ENCODE measurements at places on chromosomes 1 and 21.
A peak's percentile ranks its signal among the peaks of the same experiment; 100 is the strongest.

DNA sequence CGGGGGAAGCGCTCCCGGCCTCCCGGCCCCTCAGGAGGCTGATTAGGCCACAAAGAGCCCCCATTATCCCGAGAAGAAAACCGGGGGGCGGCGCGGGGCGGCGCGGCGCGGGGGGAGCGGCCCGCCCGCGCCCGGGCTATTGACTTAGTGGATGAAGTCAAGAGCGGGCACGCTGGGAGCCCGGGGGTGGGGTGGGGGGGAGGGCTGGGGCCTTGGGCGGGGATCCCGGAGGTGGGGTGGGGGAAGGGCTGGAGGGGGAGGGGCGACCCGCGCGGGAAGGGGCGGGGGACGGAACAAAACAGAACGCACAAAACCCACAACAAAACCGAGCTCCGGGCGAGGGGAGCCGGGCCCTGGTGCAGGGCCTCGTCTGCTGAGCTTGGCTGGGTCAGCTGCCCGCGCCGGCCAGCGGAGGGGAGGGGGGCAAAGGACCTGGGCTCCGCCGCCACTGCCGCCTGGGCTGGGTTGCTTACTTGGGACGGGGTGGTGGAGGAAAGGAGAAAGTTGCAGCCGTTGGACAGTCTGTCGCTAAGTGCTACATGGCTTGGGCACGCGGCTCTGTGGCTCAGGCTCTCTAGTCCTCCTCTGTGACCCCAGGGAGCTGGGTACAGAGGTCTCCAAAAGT lies 16.3 kb downstream of the PAX7 start:
- DNase-seq: no peak

GRCh38 chr1:20399606-20400180 lies 86.3 kb downstream of the CAMK2N1 start:
- no peak for DNase-seq

DNA sequence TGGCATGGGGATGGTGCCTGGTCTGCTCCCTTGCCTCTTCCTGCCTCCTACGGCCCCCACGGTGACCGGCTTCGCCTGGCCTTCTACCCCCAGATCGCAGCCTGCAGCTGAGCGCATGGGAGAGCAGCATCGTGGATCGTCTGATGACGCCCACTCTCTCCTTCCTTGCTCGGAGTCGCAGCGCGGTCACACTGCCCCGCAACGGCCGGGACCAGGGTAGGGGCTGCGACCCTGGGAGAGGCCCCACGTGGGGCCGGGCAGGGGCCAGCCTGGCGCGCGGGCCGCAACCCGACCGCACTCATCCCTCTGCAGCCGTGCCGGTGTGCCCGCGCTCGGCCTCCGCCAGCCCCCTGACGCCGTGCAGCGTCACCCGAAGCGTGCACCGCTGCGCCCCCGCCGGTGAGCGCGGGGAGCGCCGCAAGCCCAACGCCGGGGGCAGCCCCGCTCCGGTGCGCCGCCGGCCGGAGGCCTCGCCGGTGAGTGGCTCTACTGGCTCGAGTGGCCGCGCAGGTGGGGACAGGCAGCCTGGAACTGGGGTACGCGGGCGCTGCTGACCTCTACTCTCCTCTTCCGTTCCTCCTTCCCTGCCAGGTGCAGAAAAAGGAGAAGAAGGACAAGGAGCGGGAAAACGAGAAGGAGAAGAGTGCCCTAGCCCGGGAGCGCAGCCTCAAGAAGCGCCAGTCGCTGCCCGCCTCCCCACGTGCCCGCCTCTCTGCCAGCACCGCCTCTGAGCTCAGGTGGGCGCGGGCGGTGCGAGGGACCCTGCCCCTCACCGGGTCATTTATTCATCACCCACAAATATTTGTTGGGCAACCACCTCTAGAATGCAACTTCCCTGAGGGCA lies 20.4 kb downstream of the MAP7D1 start:
- DNase-seq: no peak

DNA sequence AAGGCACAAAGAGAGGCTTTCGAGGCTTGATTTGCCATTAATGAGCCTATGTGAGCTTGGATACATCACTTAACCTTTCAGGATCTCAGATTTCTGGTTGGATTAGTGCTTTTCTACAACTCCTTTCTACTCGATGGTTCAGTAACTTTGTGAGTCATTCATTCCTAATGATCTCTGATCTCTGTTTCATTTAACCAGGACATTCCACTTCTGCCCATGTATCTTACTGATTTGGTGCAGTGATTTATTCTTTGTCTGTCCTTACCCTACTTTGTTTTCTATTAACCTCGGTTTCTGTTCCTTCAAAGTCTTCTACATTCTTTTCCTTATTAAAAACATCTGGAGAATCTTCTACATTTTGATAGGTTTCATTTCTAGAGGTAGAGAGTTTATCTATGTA lies 94.6 kb upstream of the ZBTB18 start:
- no peak for DNase-seq

GRCh38 chr1:3194760-3195479 lies 125.9 kb downstream of the PRDM16 start:
- DNase-seq: no peak

DNA sequence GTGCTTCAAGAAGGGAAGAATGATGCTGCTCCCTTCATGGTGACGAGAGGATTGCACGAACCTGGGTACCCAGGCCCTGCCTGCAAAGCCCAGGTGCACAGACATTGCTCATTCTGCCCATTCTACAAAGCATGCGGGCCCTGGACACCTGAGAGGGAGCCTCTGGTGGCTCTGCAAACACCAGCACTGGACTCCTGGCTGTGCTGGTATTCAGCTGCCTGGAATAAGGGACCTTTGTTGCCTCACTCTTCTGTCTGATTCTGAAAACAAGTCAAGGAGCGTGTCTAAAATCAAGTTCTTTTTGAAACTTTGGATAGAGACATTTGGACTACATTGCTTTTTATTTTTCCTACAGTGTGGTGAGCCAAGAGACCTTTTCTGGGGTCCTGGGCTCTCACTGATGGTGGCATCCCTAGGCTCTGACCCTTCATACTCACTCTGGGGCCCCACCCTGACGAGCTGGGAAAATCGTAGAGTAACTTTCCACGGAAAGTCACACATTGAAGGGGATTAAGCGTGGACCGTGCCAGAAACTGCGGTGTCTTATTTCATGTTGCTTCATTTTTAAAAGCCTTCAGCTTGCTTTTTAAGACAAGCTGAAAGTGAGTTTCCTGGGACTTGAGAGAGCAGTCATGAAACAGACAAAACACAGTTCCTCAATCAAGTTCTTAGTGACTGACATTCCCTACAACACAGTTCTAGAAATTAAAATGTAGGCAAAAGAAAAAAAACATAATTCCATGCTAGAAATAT lies 24.0 kb downstream of the ABCA4 start:
- no peak for DNase-seq

GRCh38 chr1:108847494-108847893 lies 9.4 kb downstream of the AKNAD1 start:
- DNase-seq: no peak

DNA sequence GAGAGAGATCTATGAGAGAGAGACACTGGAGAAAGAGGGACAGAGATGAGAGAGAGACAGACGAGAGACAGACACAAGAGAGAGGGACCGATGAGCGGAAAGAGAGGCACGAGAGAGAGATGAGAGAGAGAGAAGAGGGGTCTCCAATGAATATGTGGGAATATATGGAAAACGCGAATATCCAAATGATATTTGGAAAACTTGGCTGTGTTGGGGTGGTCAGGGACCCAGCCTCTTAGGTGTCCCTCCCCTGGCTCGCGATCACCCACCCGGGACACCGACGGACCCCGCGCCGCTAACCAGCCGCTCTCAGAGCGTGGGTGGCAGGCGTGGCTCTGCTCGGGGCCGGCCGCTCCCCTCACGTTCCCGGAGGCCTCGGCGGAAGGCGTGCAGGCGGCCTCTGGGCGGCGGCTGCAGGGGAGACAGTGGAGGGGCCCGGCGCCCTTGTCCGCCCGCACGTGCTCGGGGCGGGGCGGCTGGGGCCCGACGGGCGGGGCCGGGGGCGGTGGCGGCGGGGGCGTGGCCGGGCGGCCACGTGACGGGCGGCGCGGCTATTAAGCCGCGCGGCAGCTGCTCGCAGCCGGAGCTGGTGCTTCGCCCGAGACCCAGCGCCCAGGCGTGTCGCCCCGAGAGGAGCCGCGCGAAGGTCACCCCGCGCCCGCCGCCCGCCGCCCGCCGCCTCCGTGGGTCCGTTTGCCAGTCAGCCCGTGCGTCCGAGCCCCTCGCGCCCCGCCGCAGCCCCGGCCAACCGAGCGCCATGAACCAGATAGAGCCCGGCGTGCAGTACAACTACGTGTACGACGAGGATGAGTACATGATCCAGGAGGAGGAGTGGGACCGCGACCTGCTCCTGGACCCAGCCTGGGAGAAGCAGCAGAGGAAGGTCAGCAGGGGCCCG lies at the start of gene ACTN2:
Gene ACTN2, plus strand, starts transcription at position 583 of the 898 bp plus-strand sequence. Its CDS starts 175 bp downstream, at position 758.
- peak; percentile 33 for DNase-seq

DNA sequence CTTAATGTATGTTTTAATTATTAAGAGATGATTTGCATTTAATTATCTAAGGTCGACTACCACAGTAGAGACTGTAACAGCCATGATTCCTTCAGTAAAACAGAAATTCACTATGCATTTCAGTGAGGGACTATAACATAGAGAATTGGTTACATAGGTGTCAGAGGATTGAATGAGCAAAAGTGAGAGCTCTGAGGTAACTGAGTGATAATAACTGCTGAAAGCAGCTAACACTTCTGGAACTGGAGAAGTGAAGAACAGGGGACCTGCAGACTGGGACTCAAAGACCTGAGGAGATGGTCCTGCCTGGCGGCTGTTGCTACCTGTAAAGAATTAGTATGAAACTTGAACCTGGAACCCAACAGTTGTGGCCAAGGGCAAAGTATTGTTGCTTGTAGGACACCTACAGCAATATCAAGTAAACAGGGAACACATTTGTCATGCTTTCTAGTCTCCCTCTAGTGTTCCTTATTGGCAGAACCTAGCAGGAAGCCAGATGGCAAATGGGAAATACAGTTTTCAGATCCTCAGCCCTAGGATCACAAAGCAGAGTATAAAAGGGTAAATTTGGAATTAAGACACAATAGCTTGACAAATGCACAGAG lies 110.6 kb downstream of the HS2ST1 start:
- DNase-seq: peak; percentile 22

GRCh38 chr1:41498391-41498790 lies 13.9 kb upstream of the EDN2 start:
- no peak for DNase-seq

DNA sequence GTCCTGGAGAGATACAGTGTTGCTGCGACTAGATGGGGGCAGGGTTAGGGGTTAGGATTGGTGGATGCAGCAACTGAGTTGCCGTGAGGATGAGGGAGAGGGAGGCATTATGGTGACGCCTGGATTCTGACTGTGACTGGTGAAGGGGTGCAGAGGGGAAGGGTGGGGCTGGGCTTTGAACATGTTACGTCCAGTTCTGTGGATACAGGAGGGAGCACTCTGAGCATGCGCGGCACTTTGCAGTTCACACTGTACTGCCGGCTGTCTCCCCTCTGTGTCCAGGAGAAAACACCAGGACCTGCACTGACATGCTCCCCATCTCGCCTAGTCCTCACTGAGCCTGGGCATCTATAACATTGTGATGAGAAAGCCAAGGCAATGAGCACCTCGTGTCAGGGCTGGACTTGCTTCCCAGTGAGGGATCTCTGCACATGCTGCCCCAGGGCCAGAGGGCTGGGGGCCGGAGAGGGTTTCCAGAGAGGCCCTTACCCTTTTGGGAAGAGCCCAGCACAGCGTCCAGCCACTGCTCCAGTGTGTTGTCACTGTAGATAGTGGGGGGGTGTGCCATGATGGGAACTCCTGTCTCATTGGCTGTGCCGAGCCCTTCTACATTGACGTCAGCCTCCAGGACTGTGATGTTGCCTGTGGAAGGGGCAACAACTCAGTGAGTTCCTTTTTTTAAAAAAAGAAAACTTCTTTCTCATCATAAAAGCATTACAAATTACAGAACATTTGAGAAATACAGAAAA lies 7.6 kb downstream of the FAM151A start:
- DNase-seq: no peak

- no peak for DNase-seq
Measured at GRCh38 chr1:53606651-53607051, 132.3 kb downstream of the GLIS1 start.

DNA sequence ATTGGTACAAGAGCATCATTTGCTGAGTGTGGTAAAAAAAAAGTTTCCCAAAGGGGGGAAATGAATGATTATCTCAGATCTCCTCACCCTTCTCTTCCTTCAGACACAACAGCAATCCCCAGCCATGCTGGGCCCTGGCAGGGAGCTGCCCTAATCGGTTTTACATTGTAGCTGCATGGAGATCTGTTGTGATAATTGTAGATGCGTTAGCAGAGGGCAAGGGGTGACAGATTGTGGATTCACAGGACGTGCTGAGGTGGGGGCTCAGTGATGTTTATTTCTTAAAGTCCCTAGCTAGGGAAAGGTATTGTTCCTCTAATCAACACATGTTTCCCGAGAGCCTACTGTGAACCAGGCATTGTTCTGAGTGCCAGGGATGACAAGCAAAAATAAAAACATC lies 304.1 kb downstream of the PBX1 start:
- DNase-seq: no peak

- DNase-seq: no peak
Measured at GRCh38 chr1:162270016-162270770, 106.5 kb downstream of the SPATA46 start.

DNA sequence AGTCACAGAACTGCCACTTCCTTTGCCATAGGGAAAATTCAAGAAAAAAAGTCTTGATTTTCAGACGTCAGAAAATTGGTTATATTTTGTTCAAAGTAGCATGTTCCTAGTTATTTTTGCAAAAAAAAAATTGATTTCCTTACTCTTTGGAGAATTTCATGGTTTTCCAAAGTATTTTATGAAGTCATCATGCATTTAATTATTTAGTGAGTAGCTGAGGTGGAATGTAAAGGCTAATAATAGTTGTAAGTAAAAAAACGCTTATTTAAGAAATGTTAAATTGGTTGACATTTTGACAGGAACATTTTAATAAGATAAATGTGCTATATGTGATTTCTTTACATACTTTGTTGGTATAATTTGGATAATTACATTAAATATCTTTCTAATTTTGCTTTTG lies 20.8 kb downstream of the TSEN15 start:
- no peak for DNase-seq

DNA sequence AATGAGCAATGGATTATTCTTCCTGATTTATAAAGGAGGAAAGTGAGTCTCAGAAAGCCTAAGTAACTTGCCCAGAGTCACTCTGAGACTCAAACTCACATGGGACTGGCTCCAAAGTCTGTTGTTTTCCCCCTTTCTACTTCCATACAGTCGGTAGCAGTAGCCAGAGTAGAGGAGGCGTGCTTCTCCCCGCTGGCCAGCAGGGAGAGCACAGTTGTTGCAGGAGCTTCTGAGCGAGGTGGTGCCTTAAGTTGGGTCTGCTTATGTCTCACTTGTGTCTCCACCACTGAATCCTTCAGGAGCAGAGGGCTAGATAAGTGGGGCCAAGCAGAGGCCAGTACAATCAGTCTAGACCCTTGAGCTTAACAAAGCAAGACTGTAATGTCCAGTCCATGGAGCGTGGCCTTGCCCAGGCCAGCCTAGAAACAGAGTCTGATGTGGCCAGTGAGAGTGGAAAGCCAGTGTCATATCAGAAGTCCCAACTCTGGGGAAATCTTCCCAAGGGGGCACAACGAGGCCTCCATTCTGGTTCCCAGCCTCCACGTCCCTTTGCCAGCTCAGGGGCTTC lies 181.9 kb downstream of the ZSCAN20 start:
- DNase-seq: peak; percentile 37

- no peak for DNase-seq
Measured at GRCh38 chr21:44049606-44050005, 37.5 kb downstream of the TRAPPC10 start.

- no peak for DNase-seq
Measured at GRCh38 chr21:16634515-16634914, 878.3 kb upstream of the CXADR start.

All from HTR-8/SVneo (cell line).